ENCODE measurements at places on chromosomes 7 and 10. TPM values are rescaled to one million over a fixed set of nuclear protein-coding genes. Genes with fewer than 3 reads are reported as not detected.

- no peaks in the 10 kb centered on the region for H3K27me3 ChIP-seq
- peaks cover 4% of the 10 kb centered on the region for H3K4me1 ChIP-seq
- H3K4me3 ChIP-seq, result no peak overlapping the region
- H3K36me3 ChIP-seq, result no peaks in the 10 kb centered on the region
- H3K27ac ChIP-seq, result no peak overlapping the region
Measured at GRCh38 chr7:42272793-42273665, 36.0 kb upstream of the GLI3 start.

- no peak for DNase-seq
- no peak overlapping the region for H3K27ac ChIP-seq
- no peaks in the 10 kb centered on the region for H3K36me3 ChIP-seq
- H3K4me3 ChIP-seq, result no peak overlapping the region
Measured at GRCh38 chr7:128353189-128353588, 8.3 kb downstream of the PRRT4 start.

- no peak overlapping the region for H3K4me3 ChIP-seq
- H3K4me1 ChIP-seq, result no peaks in the 10 kb centered on the region
- H3K36me3 ChIP-seq, result no peaks in the 10 kb centered on the region
- H3K27ac ChIP-seq, result no peak overlapping the region
Measured at GRCh38 chr7:116762971-116763370, 91.0 kb downstream of the MET start.

The NME8 gene
- 0.34 TPM for total RNA-seq
